ENCODE measurements at places on chromosomes 5 and 9.

GRCh38 chr5:59321642-59322041, 571.9 kb downstream of the PDE4D start:
- DNase-seq = no peak

DNA sequence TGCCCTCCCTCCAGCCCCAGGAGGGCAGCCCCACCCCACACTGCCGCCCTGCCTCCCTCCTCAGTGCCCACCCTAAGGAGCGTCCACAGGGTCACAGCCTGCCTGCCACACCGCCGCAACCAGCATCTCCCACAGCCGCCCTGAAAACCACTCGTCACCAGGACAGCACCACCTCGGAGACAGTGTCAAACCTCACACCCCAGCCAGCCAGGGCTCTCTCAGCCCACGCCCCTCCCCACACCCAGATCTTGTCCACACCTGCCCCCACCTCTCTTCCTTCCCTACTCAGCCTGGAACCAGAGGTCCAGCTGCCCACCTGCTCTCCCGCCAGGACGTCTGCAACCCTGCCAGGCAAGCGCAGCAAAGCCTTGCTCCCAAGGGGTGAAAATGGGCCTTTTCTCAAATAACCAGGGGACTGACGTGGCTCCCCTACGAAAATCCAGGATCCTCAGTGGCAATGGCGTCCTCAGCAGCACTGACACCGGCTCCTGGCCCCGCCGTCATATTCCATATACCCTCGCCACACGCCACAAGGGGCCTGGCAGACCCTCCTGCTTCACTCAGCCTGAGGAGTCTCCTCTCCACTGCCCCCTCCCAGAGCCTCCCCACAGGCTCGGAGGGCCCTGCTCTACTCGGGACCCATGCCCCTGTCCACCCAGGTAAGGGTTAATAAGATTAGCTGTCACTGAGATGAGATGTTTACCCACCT, 71.0 kb upstream of the ADAMTS2 start:
- DNase-seq = no peak

GRCh38 chr5:122515709-122516431, 203.8 kb downstream of the SNCAIP start:
- DNase-seq = peak; percentile 68

DNA sequence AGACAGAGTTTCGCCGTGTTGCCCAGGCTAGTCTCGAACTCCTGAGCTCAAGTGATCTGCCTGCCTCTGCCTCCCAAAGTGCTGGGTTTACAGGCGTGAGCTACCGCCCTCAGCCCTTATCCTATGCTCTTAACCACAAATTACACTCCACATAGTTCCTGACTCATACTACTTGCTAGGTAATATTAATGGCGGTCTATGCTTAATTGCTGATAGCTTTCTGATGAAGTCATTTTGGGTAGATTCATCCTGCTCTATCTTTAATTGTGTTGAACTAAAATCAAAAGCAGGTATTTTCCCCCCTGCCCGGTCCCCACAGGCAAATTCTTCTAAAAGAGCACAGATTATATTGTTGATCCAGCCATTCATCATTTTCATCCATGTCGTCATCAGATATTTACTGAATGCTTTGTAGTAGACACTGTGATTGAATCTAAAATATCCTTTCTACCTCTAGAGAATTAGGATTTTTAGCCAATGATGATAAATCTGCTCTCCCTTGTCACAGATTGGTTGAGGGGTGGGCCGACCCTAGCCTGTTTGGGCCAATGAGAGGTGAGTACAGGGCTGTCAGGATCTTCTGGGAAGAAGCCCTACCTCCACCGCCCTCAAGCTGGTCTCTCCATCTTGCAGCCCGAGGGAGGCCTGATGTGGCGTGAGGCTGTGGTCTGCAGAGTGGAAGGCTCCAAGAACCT, 144.8 kb downstream of the NR3C1 start:
- no peak for DNase-seq

DNA sequence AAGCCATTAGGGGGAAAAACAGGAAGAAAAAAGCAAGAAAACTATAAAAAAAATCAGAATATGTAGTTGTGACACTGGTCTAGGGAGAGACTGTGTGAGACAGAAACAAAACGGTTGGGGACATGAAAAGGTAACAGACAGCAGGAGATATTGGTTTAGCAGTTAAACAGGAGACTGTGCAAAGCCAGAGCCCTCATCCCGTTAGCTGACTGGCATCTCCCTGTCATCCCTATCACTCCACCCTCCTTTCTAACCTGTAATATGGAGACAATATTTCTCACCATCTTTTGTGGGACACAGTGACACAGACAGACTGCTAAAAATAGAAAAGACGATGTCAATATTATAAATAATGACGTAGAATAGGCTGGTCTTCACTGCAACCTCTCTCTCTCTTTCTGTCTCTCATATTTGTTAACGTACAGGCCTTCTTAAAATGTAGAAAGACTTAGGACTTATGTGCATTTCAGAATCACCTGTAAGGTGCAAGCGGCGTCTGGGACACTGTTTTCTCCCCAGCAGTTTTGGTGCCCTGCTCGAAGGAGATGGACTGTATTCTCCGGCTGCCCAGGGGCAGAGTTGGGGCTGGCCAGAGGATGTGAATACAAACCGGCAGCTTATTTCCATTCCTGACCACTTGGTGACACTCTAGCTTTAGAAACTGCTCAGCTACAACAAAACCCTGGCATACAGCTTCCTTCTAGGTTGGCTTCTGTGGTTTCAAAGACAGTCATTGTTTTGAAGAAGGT, 190.6 kb downstream of the MAT2B start:
- DNase-seq = peak; percentile 43

DNA sequence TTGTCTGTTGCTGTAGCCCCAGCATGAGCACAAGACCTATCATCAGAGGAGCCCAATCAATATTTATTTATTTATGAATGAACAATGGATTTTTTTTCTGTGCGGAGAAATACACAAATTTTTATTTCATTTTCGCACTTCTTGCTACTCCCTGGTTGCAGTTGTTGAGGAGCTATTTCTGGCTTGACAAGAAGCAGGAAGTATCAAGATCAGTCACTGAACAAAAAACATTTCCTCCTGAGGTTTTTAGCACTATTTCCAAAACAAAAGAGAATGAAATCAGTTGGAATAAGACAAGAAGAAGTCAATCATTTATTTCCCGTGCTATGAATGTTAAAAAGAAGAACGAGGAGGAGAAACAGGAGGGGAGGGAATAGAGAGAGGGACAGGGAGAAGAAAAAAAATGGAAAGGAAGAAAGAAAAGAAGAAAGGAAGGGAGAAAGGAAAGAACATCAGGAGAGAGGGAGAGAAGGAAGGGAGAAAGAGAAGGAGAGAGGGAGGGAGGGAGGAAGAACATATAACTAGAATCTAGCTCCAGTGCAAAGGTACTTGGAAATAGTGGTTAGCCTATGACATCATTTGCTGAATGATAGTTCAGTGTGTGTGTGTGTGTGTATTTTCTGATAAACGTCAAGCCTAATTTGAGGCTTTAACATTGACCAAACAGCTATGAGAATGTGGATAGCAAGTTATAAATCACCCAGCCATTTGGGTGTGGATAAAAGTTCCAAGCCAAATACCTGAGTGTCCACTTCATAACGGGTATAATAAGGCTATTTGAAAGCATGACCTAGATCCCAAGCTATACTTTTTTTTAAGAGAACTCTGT, 586.0 kb downstream of the EBF1 start:
- DNase-seq = no peak

- no peak for DNase-seq
Measured at GRCh38 chr5:158116965-158117364, 258.0 kb upstream of the CLINT1 start.

GRCh38 chr9:27195191-27195590, 86.2 kb downstream of the TEK start:
- no peak for DNase-seq

DNA sequence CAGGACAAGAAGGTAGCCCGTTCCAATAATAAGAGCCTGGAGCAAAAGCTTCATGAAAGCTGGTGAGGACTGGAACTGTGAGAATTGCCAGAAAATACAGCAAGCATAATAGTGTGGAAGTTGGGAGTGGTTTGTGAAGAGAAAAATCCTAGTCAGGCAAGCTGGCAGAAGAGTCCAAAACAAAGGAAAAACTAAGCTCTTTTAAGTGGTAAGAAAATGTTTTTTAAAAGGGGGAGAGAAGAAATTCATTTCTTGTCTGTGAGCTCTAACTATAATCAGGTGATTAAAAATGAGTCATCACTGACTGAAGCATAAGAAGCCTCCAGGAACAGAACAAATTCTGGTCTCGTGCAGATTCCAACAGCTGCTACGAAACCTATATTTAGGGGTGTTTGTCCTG, 102.6 kb downstream of the CAAP1 start:
- no peak for DNase-seq
